ENCODE measurements at places on chromosomes 5 and 9. TPM values are rescaled to one million over a fixed set of nuclear protein-coding genes. Genes with fewer than 3 reads are reported as not detected.

Gene MAN2A1
- 69.7 TPM for total RNA-seq

Gene RGS3
- total RNA-seq = 157 TPM

Gene THBS4
- total RNA-seq = 2.9 TPM

Gene STPG3
- not detected for total RNA-seq

- DNase-seq = peak; percentile 49
These were observed 149.4 kb downstream of the C5orf15 start for GRCh38 chr5:133818869-133819600.

DNA sequence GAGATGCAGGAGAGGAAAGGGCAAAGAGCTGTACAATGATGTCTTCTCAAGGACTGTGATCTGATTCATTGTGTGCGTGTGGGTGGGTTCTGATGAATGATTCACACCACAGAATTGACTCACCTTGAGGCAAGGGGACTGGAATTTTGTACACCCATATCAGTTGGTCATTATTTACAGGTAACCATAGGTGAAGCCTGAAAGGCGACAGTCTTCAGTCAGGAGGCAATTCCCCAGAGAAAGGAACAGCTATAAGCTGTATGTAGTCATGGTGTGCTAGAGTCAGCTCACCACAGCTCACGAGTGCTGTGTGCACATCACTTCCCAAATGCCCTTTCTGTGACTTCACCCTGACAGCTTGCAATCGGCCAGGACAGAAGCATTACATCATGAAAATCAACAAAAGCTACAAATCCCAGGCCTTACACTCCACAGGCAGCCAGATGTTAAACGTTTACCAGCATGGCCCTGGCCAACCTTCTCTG, 87.6 kb upstream of the RPS23 start:
- no peak for DNase-seq

- no peak for DNase-seq
These were observed 424.1 kb upstream of the CD180 start for GRCh38 chr5:67620424-67621397.

- DNase-seq = no peak
These were observed 219.9 kb downstream of the PRDM9 start for GRCh38 chr5:23727271-23727670.

DNA sequence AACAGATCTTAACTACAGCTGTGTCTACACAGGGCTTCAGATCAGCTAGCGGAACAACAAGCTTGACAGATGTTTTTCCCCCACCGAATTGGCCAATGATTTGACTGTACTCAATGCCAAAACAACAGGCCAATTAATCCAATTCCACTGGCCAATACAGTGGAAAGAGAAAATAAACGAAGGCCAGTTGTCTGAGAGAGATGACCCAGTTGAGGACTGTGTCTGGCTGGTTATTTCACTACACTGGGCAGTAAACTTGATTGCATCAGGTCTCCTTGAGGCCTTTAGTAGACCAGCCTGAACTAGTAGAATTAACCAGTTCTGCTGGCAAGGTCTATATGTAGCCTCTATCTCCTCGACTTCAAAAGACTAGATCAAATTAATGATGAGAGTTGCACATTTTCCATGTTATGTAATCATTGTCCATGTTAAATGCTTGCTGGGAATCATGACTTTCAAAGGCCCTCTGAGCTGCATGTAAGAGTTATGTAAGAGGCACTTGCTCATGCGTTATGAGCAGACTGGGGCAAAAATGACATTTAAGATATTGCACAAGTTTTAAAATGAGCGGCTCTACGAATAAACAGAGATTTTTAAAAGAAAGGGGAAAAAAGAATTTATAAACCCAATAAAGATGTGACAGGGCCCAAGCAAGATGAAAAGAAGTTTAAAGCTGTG, 28.3 kb downstream of the SMIM23 start:
- no peak for DNase-seq

All from aorta (tissue), 5 donors.